C1 segment of cervical spinal cord (tissue), 14 donors: ENCODE measurements at places on chromosomes 7 and 10.

- no peak for DNase-seq
These were observed 331.5 kb downstream of the PTEN start for GRCh38 chr10:88194961-88195367.

DNA sequence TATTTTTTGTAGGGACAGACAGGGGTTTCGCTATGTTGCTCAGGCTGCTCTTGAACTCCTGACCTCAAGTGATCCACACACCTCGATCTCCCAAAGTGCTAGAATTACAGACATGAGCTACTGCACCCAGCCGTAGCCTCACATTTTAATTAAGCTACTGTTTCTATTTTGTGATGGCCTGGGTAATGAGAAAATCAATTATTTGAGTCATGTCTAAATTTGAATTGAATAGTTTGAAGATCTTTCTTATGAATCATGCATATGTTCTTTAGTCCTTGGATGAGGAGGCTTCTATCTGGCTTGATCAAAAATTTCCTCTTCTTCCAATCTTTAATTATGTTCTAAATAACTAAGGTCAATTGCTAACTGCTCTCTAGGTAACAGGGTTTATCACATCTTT is 175.0 kb downstream of the REEP3 start:
- DNase-seq, result no peak

GRCh38 chr10:23755556-23755955 is 316.7 kb downstream of the OTUD1 start:
- DNase-seq, result no peak

DNA sequence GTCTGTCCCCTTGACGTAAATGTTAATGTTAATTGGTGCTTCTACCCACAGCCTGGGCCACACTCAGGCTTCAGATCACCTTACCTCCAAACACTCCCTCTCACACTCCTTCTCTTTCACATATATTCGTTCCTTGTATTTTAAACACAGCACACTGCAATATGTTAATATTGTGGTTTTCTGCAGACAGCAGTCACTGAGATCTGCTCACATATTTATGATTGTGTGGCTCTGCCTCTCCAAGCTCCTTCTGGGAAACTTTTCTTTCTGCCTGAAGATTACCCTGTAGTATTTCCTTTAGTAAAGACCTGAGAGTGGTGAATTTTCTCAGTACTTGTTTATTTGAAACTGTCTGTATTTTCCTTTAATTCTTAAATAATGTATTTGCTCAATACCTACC is 104.7 kb downstream of the VWC2 start:
- DNase-seq, result no peak

DNA sequence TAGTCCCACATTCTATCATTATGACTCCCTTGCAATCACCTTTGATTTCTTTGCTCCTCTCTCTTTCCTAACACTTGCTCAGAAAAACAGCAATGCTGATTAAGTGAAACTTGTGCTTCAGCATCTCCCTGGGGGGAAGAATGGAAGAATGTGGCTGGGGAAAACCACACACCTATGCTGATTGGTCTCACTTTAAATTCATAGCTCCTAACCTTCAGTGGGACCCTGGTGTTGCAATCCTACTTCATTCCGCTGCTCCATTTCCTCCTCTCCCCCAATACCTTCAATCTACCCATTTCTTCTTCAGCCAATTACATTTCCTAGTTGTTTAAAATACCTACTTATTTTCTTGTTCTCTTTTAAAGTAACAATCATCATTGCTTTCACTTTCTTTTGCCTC is 1166.7 kb upstream of the C7orf33 start:
- no peak for DNase-seq

GRCh38 chr10:69494626-69495558 is 43.6 kb downstream of the TSPAN15 start:
- peak; percentile 66 for DNase-seq

- DNase-seq, result peak; percentile 83
These were observed 875 bp upstream of the DDIT4 start for GRCh38 chr10:72272689-72273409.

GRCh38 chr7:40697653-40698052 is 562.8 kb downstream of the SUGCT start:
- DNase-seq, result no peak

DNA sequence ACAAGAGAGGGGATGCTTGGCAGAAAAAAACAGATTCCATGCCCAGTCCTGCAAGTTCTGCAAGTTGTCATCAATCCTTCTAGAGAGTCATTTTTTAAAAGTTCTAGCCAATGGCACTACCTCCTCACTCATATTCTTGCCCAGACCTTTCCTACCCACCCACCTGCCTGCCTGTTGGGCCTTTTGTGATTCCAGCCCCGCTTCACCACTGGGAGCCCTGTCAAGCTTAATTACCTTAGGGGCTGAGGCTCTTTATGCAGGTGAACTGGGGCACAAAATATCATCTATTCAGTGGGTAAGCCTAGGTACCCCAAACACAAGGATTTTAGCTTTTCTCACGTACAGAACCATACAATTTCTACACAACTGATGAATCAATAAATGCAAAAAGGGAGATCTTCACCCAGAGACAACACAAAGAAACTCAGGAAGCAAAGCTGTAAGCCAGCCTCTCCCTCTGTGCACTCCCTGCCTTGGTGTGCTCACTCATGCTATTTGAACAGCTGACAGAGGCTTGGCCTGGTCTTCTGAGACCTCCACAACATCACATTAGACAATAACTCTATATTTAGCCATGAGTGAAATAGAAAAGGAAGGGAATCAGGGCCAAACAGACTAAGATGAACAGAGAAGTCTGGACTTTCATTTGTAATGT is 222.6 kb downstream of the HTR7 start:
- no peak for DNase-seq

DNA sequence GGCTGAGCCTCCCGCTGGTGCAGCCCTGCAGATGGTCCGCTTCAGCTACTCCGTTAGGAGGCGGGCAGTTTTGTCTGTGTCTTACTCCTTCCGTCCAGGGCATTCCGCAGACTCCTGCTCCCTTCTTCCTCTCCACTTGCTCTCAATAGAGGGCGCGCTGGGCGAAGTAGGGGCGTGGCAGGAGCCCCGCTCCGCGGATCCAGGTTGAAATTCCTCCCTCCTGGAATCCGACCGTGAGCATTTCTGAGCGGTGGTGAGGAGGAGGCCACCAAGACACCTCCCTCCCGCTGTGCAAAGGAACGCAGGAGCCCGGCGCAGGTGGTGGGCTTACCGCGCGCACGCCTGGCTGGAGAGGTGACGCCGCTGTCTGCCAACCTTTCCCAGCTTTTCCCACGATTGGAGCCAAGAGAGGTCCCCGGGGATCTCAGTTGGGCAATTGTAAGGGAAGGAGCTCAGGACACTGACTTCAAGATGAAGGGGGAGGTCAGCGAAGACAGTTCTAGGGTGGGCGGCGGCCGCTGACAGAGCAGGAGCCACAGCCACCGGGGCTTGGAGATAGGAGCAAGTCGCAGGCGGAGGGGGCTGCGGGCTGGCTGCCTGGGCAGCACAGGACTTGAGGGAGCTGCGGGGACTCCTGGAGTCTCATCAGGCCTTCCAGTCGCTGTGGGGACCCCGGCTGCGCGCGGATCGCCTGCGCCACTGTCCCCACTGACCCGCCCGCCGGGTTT is 1011.3 kb downstream of the XPNPEP1 start:
- DNase-seq, result no peak

DNA sequence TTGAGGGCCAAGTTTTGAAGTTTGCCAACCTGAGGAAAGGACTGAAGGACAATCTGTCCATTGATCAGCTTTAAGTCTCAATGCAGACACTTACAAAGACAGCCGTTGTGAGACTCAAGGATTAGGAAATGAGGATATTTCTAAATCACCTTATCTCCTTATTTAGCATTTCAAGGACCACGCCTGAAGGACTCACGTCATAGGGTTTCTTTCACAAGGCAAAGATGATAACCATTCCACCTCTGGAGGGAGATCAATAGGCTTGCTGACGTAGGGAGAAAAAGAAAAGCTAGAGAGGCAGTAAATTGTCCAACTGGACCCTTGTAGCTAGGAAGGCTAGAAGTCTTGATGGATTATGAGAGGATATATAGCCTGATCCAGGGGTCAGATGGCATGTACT is 3.3 kb upstream of the ASB4 start:
- DNase-seq, result no peak

DNA sequence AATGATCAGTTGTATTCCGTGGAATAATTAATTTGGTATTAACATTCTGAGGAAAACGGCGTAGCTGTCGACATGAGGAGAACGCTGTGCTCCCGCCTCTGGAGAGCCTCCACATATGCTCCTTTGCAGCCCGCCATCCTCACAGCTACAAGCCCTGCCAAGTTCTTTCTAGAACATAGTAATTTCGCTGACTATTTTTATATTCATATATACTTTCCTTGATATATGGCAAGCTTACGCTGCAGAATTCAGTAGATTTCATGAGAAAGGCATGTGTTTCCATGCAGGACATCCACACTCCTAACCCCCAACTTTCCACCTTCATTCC is 45.2 kb downstream of the TBXAS1 start:
- no peak for DNase-seq

- no peak for DNase-seq
These were observed 8.8 kb upstream of the CALML5 start for GRCh38 chr10:5508161-5508604.

- DNase-seq, result no peak
These were observed 4.4 kb downstream of the JAZF1 start for GRCh38 chr7:28176174-28176573.

DNA sequence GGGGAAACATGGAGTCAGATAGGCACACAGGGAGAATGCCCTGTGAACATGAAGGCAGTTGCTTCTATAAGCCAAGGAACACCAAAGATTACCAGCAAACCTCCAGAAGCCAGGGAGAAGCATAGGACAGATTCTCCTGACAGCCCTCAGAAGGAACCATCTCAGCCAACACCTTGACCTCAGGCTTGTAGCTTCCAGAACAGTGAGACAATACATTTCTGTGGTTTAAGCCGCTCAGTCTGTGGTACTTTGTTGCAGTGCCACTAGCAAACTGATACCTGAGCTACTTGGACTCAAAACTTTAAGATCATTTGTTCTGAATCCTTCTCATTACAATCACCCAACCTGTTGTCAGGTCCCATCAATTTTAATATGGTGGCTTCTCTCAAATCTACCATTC is 31.2 kb downstream of the ABLIM1 start:
- DNase-seq, result no peak

GRCh38 chr7:148722340-148723165 is 23.9 kb downstream of the CUL1 start:
- no peak for DNase-seq

DNA sequence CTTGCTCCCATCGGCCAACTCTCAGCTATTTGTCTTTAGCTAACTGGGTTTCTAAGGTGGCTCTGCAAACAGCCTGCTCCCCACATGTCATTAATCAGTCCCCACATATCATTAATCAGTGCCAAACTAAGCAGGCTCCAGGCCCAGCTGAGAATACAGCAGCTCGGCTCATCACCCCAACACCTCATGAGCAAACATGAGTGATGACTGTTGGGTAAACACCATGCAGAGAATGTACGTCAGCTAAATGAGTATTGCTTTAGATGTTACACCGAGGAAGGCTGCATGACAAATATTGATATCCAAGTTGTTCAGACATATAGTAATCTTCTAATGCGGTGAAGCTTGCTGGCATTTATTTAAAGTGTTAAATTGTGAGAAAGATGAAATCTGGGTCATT is 187.5 kb upstream of the AOAH start:
- no peak for DNase-seq

DNA sequence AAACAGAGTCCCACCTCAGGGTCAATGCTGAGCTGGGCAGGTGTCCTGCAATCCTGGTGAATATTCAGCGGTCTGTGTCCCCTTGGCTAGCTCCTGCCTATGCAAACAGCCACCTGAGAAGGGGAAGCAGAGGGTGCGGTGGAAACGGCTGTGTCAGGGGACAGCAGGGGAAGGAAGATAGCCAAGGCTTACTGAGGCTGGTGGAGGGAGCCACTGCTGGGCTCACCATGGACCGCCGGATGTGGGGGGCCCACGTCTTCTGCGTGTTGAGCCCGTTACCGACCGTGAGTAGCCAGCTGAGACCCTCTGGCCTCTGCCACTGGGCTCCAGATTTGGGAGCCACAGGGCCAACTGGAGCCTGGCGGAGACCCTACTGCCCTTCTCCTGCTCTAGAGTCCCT is at the start of gene GHRHR:
GHRHR (plus strand) TSS at position 112 of the 400 bp plus-strand sequence; CDS start at position 228, 116 bp downstream.
- no peak for DNase-seq

DNA sequence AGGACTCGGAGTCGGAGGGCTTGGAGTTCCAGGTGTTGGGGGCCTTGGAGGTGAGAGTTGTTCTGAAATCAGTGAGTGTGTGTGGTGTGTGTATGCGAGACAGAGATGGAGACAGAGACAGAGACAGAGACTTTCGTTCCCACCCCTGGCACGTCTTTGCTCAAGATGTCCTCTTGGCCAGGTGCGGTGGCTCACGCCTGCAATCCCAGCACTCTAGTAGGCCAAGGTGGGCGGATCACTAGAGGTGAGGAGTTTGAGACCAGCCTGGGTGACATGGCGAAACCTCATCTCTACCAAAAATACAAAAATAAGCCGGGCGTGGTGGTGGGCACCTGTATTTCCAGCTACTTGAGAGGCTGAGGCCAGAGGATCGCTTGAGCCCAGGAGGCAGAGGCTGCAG is 20.0 kb upstream of the LIMK1 start:
- no peak for DNase-seq

GRCh38 chr10:23432639-23433038 is 6.2 kb upstream of the OTUD1 start:
- DNase-seq, result no peak

- no peak for DNase-seq
These were observed 48.0 kb upstream of the SP8 start for GRCh38 chr7:20834656-20835055.

DNA sequence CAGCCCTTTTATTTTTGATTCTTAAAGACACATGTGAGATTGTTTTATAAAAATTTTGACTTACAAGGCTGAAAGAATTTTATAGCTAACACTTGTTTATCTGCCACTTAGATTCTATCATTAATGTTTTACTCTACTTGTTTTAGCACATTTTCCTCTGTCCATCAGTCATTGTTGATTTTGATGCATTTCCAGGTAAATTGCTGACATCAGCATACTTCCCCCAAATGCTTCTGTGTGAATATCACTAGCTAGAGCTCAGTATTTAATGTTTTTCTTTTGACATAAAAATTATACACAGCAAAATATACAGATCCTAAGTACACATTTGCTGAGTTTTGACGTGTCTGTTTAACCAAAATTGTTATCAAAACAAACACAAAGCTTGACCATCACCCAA is 43.0 kb downstream of the INPP5A start:
- DNase-seq, result no peak

DNA sequence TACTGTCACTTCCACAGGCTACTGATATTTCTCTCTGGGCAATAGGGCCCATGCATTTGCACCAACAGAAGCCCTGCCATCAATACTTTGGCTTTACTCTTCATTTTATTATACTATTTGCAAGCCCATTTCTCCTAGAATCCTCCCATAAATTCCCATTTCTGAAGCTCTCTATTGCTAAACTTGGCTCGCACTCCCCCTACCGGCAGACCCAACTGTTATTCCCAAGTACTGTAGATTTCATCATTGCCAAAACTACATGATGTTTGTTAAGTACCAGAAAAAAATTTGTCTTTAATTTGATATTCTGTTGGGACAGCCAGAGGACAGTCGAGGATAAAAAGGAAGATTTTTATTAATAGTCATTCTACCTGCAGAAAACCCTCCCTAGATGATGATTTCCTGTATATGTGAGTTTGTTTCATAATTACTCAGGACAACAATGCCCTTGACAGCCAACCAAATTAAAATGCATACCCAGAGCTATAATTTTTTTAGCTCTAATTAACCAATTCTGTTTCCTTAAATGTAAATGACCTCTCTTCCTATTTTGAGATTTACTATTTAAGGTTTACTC is 298.6 kb downstream of the REEP3 start:
- peak; percentile 8 for DNase-seq

GRCh38 chr10:95728526-95728925 is 27.4 kb upstream of the ENTPD1 start:
- no peak for DNase-seq

GRCh38 chr7:137957887-137958286 is 44.0 kb downstream of the CREB3L2 start:
- DNase-seq, result no peak
